Activated T-helper 1 cell treated with anti-CD3 and anti-CD28 coated beads, Interleukin-2, amount 50 U/mL, for 16 hours (primary cell): ENCODE measurements at places on chromosomes 1 and 21.

GRCh38 chr21:34579411-34579810, 35.5 kb downstream of the RCAN1 start:
- DNase-seq, result no peak

DNA sequence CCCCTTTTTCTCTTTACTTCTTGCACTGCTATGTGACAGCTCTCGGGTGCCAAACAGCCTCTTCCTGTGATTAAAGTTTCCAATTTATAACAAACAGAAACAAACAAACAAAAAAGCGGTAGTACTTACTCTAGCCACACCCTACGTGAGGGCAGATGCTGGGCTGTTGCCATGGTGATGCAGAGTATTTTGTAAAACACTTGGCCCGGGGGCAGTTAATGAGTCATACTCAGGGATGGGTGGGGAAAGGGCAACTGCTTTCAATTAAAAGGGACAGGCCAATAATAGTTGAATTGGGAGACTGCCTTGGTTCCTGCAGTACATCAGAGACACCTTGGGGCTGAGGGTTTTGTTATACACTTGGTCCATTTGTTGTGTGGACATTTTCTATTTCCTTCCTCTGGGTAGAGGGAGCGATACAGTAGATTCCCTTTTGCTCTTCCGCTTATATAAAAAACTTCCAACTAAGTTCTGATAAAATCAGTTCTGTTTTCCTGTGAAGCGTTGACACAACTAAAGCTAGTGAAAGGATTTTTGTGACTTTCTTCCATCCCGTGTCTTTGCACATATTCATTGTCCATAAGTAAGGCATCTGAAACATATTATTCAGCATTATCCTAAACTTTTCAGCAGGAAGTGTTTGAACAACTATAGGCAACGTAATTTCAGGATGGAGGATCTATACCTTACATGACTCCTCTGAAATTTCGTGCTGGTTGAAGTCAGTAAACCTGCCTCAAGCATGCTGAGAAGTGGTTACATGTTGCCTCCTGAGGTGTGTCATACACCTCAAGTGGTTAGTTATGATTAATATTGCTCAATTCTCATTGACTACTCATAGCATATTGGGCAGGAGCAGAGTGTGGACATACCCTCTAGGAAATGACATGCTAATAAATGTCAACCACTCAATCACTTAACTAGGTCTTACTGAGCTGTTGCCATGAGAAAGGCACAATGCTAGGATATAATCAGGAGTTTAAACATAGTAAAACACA, 36.7 kb upstream of the THEM4 start:
- peak; percentile 46 for DNase-seq

DNA sequence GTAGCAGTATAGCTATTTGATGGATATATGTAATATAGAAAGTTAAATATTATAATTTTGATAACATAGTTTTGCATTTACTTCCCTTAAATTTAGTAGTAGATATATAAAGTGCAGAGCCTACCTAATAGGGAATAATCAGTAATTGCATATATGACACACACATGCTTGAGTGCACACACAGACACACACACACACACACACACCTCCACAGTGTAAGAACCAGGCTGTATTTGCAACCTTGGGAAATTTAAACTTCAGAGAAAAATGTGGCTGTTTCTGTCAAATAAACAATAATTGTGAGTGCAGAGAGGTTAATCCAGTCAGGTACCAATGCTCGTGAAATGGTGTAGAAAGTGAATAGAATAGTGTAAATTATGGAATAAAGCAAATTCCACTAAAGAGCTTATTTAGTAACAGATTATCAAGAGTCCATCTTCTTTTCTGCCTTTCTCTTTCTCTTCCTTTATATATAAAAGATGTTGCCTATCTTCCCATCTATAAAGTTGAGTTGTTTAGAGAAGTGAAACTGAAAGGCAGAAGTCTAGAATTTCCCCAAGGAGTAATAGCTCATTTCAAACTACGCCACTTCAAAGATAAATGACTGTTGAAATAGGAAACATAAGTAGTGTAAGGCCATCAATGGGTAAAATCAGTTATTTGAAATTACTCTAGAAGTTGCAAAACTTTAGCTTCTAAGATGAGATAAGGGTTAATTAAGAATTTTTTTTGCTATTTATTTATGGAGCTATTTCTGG, 273.7 kb downstream of the SRGAP2C start:
- DNase-seq, result no peak

- no peak for DNase-seq
These were observed 1.4 kb upstream of the EVI5 start for GRCh38 chr1:92786111-92786901.

GRCh38 chr1:1221887-1222574, 8.1 kb upstream of the TNFRSF4 start:
- no peak for DNase-seq

DNA sequence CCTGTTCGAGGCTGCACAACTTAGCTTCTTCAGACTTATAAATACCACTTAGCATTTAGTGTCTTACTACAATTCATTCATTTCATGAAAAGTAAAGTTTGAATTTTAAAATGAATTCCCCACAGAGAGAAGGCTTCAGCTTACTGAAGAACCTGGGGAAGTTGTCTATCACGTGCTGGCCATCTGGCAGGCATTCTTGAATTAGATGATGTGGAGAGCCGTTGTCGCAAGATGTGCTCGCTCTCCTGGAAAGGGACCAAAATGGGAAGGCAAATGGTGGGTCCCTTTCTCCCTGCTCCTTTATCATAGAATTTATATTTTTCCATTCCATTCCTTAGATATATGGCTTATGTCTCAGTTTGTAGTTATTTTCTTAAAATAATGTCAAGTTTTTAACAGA, 90.5 kb downstream of the CD247 start:
- no peak for DNase-seq

- DNase-seq, result no peak
These were observed 51.7 kb downstream of the COL18A1 start for GRCh38 chr21:45456584-45457160.

DNA sequence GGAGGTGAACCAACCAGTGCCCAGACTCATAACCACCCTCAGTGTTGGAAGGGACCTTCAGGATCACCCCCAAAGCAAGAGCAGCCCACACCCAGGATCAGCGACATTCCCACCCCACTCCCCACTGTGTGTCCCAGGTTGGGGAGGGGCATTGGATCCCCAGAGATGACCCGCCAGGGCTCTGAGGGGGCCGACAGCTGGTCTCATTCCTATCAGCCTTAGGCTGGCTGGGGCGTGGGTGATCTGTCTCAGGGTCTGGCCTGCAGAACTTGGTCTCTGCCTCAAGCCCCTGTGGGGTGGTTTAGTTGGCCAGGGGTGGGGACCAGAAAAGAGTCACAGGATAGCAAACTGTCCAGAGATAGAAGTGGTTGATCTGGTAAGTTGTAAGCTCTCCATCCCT, 7.8 kb upstream of the BSND start:
- no peak for DNase-seq

DNA sequence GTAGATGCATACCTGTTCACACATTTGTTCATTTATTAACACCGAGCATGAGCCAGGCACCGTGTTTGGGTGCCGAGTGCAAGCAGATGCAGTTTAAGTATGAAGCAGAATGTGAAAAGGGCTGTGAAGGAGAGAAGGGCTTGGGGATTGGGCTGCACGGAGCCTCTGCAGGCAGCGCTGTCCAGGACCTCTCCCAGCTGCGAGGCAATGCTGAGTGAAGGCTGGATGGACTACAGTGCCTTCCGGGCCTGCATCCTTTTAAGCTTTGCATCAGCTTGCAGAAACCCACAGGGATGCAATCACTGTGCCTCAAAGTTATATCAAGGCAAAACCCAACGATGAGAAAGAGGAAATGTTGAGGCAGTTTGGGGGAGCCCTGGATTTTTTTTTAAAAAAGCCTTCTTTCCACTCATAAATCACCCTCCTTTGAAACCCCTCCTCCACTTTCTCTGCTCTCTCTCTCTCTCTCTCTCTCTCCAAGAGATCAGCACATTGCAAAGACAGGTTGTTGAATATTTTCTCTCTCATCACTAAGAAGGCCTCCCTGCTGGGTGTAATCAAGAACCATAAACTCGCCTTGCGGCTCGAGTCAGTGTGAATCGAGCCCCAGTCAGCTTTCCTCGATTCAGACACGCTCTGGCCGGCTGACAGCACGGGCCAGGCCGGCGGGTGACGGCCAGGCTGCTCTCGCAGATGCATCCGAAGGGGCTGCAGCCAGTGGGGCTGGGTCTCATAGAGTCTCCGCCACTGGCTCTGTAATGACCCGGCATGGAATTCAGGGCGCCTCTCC, 89.2 kb upstream of the POU3F1 start:
- DNase-seq, result no peak

DNA sequence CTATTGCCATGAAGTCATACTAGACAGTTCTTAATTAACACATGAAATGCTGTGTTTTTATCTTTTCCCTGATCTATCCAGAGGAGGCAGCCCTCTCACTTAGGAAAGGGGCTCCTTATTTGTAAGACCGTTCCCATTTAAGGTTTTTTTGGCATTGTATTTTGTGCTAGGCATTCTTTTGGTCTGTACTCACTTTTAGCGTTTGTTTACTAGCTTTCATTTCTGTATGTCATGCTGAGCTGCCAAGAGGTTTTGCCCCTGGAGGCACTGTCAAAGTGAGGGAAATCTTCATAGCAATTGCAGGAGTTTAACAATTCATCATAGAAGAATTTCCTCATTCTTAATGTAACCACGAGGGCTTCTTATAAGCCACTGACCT, 59.5 kb downstream of the MTR start:
- no peak for DNase-seq

DNA sequence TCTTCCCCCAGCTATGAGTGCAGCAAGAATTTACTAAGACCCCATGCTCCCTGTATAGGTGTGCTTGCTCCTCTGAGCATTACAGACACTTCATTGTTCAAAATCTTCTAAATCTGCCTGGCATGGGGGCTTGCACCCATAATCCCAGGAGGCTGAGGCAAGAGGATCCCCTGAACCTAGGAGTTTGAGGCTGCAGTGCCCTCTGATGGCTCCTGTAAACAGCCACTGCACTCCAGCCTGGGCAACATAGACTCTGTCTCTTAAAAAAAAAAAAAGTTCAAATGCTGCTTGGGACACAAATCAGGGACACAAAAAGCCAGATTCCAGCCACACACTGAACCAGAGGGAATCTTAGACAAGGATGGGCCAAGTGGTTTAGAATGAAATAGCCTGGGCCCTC, 3.4 kb upstream of the ACOT7 start:
- no peak for DNase-seq

GRCh38 chr1:153498746-153499145, 37.0 kb downstream of the S100A6 start:
- no peak for DNase-seq

GRCh38 chr1:219965285-219966070, 37.1 kb upstream of the SLC30A10 start:
- no peak for DNase-seq

DNA sequence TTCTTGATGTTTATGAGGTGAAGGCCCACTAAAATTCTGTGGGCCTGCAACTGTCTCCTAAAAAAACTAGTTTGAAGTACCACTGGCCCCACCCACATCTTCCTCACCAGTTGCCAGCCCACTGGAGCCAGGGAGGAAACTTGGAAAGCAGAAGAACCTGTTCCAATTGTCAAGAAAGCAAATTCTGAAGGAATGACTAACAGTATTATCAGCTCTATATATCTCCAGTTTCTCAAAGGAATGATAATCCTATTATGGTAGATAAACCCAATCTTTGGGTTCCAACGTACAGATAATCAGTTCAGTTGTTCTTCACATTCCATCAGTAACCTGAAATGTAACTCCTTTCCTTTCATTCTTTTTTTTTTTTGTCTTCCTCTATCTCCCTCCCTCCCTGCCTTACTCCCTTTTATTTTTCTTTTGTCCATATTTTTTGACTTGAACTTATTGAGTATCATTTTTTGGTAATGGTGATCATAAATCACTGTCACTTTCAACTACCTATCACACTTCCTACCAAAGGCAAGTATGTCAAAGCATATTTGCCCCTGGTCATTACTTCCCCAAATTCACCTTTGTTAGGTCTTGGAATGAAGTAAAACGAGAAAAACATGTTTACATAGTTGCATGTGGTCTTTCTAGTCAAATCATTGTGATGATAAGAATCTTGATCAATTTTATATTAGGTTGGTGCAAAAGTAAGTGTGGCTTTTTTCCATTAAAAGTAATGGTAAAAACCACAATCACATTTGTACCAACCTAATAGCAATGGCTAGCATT, 943.4 kb downstream of the TTLL7 start:
- DNase-seq, result no peak

DNA sequence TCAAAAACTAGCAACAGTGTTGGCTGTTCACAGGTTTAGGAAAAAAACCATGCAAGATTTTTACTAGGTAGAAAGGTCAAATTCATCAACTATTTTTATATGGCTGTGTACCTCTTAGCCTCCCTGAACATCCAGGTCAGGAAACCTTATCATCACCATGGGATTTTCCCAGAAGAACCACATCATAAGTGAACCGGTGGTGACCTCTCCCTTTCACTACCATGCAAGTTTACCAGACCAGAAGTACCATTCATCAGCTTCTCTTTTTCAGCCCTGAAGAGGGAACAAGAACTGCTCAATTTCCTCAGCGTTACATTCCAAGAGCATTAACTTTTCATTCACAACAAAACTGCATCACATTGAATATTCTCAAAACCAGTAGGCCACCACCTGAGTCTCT, 5.9 kb downstream of the SSBP3 start:
- no peak for DNase-seq

GRCh38 chr1:209512821-209513220, 70.7 kb upstream of the CAMK1G start:
- DNase-seq, result no peak

DNA sequence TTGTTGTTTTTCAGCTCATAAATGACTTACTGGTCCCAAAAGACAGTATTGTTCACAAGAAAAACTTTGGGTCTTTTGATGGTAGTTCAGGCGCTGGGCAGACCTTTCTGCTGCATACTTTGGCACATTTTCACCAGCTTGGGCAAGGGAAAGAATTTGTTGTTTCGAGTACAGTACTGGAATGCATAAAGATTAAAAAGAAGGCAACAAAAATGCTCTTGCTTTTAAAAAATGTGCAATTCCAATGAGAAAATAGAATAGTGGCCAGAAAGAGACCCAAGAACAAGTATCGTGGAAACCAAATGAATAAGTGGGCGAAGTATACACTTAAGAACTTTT, 56.0 kb downstream of the CLIC6 start:
- DNase-seq, result no peak
